ENCODE measurements at places on chromosomes 1 and 21.
A peak's percentile ranks its signal among the peaks of the same experiment; 100 is the strongest.

- peak; percentile 61 for DNase-seq
Observed at GRCh38 chr1:155126556-155127104, 1.0 kb upstream of the EFNA1 start.

- no peak for DNase-seq
Observed at GRCh38 chr1:182374101-182374834, 17.3 kb downstream of the GLUL start.

DNA sequence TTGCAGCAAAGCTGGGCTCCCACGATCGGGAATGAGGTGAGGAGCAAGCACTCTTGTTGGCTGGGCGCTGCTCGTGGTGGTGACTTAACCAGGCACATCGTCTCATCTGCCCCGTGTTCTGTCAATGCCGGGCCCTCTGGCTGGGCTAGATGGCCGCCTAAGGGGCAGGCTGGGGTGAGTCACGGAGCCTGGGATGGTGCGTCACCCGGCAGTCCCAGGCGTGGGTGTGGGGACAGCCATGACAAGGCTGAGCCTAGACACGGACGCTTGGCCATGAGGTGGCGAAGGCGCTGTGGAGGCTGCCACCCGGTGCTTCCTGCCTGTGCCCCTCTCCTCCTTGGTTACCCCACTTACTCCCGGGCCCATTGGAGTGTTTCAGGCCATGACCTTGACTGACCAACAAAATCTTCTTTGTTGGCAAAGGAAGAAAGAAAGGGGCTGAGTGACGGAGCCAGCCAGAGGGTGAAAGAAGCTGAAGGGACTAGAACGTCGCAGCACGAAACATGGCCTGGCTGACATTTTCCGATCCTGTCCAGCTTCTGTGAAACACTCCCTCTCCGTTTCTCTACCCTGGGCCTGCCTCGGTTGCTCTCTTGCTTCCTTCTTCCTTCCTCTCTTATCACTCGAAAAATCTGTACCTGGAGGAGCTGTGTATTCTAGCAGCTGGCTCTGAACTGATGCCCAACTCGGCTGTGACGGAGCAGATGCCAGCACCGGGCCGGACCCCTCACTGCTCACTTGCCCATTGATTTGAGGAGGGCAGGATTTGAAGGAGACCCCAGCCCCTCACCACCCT, 596 bp downstream of the CD247 start:
- peak; percentile 78 for DNase-seq

GRCh38 chr1:52667290-52667689, 30.9 kb downstream of the COA7 start:
- no peak for DNase-seq

- DNase-seq = no peak
Observed at GRCh38 chr1:4973341-4973740, 318.9 kb downstream of the AJAP1 start.

DNA sequence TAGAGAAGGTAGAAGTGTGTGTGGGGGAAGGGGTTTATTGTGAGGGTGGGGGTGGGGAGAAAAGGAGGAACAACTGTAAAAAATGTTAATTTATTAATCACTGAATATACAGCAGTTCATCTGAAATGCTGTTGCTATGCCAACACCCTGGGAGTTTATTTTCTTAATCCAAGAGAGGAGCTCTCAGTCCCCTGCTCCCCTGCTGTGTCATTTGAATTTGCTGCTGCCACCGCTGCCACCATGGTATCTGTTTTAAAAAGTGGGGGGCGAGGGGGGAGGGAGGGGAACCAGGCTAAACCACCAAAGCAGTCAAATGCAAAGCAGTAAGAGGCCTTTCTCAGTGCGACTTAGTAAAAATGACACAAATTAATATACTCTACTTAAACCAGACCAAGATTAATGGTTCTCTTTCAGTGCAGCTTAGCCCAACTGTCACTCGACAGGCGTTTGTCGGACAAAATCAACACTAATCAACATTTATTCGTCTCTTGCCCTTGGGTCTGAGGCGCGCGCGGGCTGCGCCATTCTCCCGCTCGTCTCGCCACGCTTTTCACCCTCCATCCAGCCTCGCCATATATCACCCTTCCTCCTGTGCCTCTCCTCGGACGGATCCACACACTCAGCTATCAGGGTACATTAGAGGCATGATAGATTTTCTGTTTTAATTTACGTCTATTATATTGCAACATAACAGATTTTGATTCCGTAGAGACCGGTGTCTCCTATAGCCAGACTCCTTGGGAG, 76.2 kb downstream of the PBX1 start:
- DNase-seq = no peak

DNA sequence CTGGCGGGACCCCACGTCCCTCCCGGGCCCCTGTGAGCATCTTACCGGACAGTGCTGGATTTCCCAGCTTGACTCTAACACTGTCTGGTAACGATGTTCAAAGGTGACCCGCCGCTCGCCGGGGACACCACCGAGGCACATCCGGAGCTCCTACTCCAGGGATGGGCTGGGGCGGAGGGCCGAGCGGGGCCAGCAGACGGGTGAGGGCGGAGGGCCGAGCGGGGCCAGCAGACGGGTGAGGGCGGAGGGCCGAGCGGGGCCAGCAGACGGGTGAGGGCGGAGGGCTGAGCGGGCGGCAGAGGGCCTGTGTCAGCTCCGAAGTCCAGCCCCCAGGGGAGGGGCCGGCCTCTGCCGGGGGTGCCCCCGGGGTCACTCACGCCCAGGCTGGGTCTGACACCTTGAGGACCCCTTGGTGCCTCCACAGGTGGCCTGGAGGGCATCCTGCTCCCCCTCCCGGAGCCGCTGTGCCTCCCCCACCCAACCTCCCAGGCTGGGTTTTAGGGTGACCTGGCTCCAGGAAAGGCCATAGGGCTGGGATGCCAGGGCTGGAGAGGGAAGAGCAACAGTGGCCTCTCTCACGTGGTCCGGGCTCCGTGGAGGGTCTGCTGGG, 5.7 kb upstream of the TTLL10 start:
- DNase-seq = no peak

- no peak for DNase-seq
Observed at GRCh38 chr1:110645211-110645610, 29.5 kb downstream of the KCNA3 start.

DNA sequence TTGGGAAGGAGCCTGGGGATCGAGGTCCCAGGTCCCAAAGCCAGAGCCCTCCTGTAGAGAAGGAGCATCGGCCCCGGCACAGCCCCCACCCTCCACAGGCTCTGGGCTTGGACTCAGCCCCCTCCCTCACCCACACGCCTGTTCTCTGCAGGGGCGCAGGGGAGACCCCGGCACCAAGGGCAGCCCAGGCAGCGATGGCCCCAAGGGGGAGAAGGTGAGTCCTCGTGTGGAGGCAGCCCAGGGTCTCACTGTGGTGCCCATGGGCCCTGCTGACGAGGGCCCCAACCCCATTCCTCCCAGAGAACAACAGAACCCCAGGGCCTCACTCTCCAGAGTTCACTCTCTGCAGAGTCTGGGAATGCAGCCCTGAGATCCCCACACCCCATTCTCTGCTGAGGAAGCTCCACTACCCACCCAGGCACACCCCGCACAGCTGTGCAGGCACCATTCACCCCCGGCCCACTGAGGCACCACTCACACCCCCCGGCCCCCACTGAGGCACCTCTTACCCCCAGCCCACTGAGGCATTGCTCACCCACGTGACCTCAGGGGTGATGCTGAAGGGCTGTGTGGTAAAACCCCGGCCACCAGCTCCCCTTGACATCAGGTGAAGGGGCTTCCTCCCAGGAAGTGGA, 21.8 kb downstream of the COL6A2 start:
- no peak for DNase-seq

DNA sequence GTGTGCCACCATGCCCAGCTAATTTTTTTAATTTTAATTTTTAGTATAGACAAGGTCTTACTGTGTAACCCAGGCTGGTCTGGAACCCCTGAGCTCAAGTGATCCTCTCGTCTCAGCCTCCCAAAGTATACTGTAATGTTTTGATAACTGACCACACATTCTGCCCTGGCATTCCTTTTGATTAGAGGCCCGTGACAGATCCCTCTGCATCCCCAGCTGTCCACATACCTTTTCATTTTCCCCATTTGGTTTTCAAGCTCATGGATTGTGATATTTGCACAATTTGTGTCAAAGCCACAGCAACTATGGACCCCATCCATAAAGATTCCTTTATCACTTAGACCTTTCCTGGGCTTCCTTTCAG, 116.8 kb upstream of the ATP1A1 start:
- DNase-seq = no peak

DNA sequence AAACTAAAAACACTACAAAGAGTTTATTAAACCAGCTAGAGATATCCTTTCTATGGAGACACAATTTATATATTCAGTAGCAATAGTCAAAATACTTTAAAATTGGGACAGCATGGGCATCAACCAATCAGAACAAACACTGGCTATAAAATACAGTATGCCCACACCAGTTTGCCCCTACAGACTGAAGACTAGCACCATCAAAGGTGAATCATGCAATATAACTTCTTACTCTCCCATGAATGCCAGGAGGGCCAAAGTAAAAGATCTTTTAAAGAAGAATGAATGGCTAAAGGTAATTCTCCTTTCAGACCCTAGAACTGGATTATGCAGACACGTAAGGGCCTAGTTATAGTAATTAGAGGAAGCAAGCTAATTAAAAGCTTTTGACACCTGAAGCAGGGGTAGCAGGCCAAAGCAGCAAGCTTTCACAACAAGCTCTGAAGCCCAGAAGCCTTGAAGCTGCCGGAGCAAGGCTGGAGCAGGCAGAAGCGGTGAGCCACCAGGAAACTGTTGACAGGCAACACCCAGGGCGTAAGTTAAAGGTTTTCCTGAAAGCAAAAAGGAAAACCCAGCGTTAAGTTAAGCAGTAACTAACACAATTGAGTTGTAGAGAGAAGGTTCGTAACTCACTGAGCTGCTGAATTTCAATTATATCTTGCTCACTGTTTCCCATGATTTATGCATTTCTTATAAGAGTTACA, 99.3 kb downstream of the CDC42BPA start:
- no peak for DNase-seq

DNA sequence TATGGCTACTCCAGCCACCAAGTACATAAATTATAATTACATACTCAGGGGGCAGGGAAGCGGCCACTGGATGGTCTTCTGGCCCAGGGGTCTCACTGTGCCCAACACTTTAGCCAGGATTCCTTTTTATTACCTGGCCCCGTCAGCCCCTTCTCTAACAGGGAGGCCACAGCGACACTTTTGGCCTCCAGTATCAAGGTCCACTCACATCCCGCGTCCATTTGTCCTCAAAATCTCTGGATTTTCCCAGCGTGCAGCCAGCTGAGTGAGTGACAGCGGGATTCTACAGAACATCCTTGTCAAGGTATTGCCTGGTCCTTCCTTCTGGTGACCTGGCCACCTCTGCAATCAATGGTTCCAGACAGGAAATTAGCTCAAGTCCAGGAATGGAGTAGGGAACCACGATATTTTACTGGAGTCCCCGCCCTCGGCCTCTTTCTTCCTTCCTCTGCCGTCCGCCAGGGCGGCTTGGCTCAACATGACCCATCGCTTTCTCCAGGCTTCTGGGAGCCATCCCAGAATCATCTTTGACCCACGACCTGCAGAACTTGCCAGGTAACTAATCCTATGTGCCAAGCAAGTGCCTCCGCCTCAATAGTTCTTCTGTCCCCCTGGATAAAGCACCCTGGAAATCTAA, 2.7 kb upstream of the COL6A2 start:
- DNase-seq = no peak

GRCh38 chr1:165862448-165862847, 35.0 kb downstream of the UCK2 start:
- DNase-seq = no peak

DNA sequence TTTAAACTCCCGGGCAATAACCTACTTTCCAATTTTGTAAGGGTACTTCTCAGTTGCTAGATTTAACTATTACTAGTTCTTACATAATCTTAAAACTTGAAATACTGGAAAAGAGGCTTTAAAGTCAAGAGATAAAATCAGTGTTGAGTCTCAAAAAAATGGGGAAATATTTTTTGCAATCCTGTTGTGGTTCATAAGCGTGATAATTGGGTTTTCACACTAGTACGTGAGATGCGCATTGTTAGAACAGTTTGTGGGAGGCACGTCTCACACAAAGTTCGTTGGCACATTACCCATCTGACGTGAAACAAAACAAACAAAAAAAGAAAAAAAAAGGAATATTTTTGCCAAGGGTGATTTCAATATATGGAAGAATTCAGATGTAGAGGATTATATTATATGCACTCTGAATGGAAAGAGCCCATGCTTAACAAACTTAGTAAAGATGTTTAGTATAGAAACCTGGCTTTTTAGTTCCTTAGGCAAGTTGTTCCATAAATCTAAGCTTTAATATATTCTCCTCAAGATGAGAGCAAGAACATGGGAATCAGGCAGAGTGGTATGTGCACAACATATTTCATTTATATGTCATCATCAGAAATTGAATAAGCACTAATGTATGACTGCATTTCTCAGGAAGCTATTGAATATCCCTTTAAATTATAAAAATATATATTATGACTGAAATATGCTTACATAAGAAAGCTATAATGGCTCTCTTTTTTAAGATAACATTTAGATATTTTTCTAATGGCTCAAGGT, 73.9 kb upstream of the TNFSF4 start:
- DNase-seq = no peak

GRCh38 chr1:90840352-90840751, 123.2 kb upstream of the BARHL2 start:
- no peak for DNase-seq

- DNase-seq = no peak
Observed at GRCh38 chr1:23590058-23590783, 30.9 kb upstream of the ID3 start.

GRCh38 chr1:76867342-76868130, at the start of gene ST6GALNAC5:
TSS of gene ST6GALNAC5 (plus strand) at chr1:76867480.
- DNase-seq = no peak

- no peak for DNase-seq
Observed at GRCh38 chr1:32869923-32870614, 643 bp downstream of the FNDC5 start.

DNA sequence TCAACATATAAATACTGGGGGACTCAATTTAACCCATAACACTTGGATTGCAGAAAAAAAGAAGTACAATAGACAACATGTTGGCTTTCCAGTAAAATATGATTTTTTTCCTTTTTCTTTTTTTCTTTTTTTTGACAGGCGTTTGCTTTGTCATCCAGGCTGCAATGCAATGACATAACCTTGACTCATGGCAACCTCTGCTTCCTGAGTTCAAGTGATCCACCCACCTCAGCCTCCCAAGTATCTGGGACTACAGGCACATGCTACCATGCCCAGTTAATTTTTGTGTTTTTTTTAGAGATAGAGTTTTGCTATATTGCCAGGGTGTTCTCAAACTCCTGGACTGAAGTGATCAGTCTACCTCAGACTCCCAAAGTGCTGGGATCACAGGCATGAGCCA, 1512.0 kb upstream of the PRMT6 start:
- DNase-seq = no peak

DNA sequence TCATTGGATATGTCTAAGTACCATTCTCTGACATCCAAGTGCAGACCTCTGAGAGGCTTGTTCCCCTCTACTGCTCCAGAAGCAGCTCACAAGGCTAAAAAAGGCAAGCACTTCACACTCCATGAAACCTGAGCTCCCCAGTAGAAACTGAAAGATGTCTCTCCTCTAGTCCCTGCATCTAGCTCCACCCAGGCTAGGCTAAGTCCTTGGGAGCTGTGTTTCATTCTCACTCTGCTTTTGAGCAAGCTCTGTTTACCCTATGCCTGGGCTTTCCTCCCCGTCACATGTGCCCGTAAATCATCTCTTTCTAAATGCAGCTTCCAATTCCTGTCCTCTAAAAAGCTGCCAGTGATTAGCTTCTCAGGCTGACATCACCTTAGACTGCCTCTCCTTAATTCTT, 39.0 kb downstream of the LRRC71 start:
- DNase-seq = no peak
